Ovary (tissue), 10 donors: ENCODE measurements at places on chromosomes 16 and 17.

DNA sequence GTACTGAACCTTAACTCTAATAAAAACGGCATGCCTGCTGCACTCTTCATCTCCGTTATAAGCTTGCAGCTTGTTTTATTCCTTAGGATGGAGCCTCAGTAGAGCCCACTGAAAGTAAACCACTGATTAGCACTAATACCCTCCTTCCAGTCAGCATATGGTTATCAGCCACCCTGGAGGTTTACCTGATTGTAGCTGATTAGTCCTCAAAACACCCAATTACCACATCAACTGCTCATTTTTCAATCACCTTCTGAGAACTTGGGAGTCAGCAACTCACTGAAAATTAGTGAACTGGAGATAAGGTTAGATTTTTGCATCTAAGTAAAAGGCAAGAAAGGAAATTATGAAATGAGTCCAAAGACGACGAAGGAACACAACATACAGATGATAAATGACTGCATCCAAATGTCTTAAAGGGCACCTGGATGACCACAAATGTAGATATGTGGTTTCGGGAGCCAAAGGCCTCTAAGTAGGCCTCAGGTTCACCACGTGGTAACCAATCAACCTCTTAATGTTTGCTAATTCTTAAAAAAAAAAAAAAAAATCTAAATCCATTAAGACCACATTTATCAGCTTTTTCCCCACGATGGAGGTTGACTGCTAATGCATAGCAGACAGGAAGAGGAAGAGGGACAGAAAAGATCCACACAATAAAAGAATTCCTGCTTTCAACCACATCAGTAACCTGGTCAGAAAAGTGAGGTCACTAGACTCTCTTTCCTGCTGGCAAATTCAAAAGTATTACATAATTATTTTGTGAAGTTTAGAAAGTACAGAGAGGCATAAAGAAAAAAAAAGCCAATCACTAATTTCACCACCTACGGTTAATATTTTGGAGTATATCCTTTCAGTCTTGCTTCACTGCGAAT lies 28.0 kb downstream of the DCUN1D3 start:
- DNase-seq: no peak

- no peak for DNase-seq
Measured at GRCh38 chr17:49590874-49591273, 15.2 kb downstream of the NXPH3 start.

DNA sequence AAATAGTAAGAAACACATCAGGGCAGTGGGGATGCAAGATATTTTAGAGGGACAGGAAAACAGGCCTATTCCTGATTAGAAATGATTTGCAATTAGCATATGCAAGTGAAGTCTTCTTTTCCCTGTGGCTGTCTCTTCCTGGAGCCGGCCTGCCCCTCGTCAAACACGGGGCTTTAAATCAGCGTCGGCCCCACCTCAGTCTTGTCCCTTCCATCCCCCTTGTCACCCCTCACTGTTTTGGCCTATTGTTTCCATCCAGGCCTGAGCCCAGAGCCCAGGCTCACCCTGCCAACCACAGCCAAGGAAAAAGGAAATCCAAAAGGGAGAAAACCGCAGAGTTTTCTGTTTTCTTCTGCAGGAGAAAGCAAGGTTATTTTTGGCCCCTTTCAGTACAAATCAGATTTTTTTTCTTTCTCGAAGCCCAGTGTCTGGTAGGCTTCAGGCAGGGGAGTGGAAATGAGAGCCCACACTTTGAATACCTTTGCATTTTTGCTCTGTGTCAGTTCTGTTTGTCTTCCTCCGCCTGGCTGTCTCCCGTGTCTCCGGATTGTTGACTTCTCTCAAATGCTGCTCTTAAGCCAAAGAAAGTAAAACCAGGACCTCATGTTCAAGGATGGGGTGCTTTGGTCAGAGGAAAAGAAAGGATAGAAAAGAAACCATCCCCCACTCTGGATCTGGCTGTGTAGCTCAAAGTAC lies 399.9 kb upstream of the CDH11 start:
- DNase-seq: no peak

- no peak for DNase-seq
Measured at GRCh38 chr16:12265108-12265507, 288.6 kb downstream of the SNX29 start.
